ENCODE measurements at places on chromosomes 6 and 20. TPM values are rescaled to one million over a fixed set of nuclear protein-coding genes. Genes with fewer than 3 reads are reported as not detected.

GRM1 gene
- total RNA-seq = under 0.01 TPM

TRIM38 gene
- total RNA-seq = 5.2 TPM

BPIFB2 gene
- total RNA-seq = not detected

SAMD3 gene
- total RNA-seq = 8.9 TPM

CCN6 gene
- not detected for total RNA-seq

Data from skeletal muscle tissue (tissue), 5 donors.